ENCODE measurements at places on chromosomes 5 and 9.

DNA sequence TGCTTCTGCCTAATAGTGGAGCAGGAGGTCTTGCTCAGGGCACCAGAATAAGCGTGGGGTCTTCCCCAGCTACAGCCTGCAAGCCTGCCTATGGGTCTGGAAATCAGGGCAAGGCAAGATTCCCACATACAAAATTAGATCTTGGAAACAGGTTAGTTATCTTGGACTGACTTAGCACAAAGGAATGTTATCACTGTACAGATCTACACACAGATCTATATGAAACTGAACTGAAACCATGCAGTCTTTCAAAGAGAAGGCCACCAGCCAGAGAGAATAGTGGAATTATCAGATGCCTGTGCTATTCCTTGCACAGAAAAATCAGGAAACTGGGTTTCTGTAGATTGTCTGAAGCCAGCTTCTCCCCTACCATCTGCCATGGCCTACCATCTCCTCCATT, 585.7 kb downstream of the ACTL7B start:
- DNase-seq: no peak

DNA sequence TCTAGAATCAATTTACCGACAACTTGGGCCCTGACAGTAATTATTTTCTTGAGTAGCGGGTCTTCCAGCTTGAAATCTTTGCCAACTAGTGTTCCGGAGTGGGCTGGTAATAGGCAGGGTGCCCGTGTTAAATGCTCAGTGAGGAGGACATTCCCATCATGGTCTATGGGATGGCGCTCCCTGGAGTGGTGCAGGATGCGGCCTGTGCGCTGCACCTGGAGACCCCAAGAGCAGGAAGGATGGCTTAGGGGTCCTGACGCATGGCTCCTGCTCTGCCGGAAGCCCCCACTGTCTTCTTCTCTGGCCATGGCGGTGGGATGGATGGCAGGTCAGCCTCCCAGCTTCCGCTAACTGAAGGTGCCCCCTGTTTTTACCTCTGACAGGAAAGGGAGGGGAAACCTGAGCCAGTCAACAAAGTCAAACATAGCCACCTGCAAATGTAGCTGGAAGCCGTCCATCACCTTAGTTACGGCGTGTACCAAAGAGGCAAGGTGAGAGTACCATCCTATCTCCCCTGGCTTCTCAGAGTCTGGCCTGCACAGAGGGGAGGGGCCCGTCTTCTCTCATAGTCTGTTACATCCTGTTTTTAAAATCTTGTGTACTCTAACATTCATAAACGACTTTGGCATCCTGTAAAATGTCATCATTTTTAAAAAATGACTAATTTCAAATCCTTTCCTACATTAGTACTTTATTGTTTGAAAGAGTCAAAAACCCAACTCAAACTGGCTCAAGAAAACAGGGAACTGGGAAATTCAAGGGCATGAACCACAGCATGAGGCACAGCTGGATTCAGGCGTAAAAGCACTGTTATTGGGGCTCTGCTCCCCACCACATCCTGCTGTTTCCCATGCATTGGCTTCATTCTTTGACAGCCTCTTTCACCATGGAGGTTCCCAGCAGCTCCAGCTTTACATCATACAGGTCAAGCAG, 28.5 kb upstream of the UNC5A start:
- no peak for DNase-seq

- DNase-seq: no peak
Measured at GRCh38 chr5:135030956-135031812, 2.8 kb downstream of the PITX1 start.

GRCh38 chr5:145872914-145873313, at the start of gene GRXCR2:
Gene GRXCR2, minus strand, starts transcription at chr5:145873014. Its CDS starts 46 bp downstream, at chr5:145872968.
- no peak for DNase-seq

- DNase-seq: no peak
Measured at GRCh38 chr5:93257616-93258015, 323.4 kb downstream of the NR2F1-AS1 start.

GRCh38 chr9:6024035-6024554, 8.7 kb upstream of the RANBP6 start:
- no peak for DNase-seq

GRCh38 chr9:107784235-107784958, 294.8 kb upstream of the KLF4 start:
- no peak for DNase-seq

GRCh38 chr5:61974680-61975079, 331.3 kb upstream of the KIF2A start:
- DNase-seq: no peak

GRCh38 chr5:117434254-117434653, 859.6 kb upstream of the SEMA6A start:
- DNase-seq: no peak

- DNase-seq: no peak
Measured at GRCh38 chr5:112316006-112316405, 103.1 kb downstream of the EPB41L4A start.

DNA sequence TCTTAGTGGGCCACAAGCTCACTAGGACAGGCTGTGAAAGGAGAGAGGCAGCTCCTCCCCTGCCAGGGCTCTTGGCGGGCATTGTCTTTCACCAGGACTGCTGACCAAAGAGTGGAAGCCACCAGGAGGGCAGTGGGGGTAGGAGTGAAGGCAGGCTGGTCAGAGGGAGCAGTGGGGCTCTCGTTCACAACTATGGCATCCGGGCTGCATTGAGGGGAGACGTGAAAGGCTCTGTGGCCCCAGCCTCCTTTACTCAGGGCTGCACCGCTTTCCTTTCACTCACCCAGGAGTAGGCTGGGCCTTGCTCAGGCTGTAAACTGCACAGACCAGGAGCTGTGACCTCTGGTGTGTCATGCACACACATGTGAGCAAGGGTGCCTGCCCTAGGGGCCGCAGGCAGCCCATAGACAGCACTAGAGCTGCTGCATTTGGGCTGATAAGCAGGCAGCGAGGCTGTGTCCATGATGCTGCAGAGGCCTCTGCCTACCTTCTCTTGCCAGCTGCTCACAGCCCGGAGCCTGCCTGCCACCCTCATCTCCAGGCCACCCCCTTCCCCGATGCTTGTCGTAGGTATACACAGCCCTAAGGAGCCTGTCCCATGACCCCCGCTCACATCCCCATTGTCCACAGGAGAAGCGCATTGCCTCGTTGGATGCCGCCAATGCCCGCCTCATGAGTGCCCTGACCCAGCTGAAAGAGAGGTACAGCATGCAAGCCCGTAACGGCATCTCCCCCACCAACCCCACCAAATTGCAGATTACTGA, 130.4 kb downstream of the DAB2IP start:
- DNase-seq: no peak

DNA sequence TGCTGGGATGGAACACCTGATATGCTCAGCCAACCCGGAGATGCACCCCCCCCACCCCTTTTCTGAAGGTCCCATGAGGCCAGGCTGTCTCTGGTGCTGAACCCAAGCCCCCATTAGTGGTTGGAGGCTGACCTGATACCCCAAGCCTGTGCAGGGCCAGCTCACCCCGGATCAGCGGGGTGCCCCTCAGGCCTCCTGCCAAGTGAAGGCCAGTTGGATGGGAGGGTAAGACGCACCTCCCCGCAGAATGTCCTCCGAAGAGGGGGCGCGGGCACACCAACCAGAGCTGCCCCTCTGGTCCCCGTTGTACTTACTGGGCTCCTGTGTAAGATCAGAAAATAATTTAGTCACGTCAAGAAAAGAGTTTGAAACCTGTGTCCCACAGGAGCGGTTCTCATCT, 76.8 kb upstream of the OTULINL start:
- no peak for DNase-seq
